Muscle of leg (tissue), 16 donors: ENCODE measurements at places on chromosomes 6 and 20. TPM values are rescaled to one million over a fixed set of nuclear protein-coding genes. Genes with fewer than 3 reads are reported as not detected.

- DNase-seq, result peak; percentile 49
These were observed 103.2 kb upstream of the PRDM1 start for GRCh38 chr6:105982761-105983540.

GRCh38 chr6:119454714-119455113 lies 105.2 kb upstream of the MAN1A1 start:
- peak; percentile 41 for DNase-seq

- no peak for DNase-seq
These were observed 453.0 kb upstream of the SULF2 start for GRCh38 chr20:48238326-48238725.

CALHM4 gene
- polyA plus RNA-seq, result not detected

PGC gene
- 0.21 TPM for polyA plus RNA-seq

NRSN1 gene
- polyA plus RNA-seq, result not detected

HLA-DRB1 gene
- polyA plus RNA-seq, result 14.8 TPM

DNA sequence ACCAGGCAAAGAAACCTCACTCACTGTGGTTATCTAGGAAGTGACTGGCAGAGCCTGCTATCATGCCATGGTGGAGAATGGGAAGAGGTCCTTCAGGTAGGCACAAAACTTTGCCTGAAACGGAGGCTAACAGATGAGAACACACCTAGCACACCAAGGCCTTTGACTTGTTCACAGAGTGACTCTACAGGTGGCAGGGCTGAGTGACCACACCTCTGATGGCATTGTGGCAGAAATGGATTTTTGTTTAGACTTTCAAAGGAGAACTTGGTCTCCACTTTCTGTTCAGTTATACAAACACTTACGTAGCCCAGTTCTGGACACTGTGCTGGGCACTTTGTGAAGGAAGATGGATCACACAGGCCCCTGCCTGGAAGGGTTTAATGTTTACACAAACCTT lies 116.3 kb upstream of the ENPP5 start:
- DNase-seq, result no peak

DNA sequence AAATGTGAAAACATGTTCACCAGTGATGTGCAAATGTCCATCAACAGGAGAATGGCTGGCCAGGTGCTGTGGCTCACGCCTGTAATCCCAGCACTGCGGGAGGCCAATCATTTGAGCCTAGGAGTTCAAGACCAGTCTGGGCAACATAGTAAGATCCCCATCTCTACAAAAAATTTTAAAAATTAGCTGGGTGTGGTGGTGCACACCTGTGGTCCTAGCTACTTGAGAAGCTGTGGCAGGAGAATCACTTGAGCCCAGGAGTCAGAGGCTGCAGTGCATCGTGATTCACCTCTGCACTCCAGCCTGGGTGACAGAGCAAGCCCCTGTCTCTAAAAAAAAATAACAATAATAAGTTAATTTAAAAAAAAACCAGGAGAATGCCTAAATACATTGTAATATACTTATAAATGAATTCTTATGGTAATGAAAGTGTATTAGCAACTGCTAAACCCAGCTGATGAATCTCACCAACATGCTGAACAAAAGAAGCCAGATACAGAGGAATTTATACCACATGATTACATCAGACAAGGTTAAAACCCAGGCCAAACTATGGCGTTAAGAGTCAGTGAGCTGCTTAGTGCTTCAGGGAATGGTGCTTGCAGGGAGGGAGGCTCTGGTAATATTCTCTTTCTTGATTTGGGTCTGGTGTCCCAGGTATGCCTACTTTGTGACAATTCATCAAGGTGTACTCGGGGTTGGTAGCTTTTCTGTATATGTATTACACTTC lies 36.4 kb downstream of the RPP40 start:
- DNase-seq, result no peak

BPIFB2 gene
- not detected for polyA plus RNA-seq

RAB32 gene
- polyA plus RNA-seq, result 14.6 TPM

DNMT3B gene
- 3.9 TPM for polyA plus RNA-seq

HTR1E gene
- not detected for polyA plus RNA-seq

- no peak for DNase-seq
These were observed 106.9 kb downstream of the TRDN start for GRCh38 chr6:123529843-123530242.

DNA sequence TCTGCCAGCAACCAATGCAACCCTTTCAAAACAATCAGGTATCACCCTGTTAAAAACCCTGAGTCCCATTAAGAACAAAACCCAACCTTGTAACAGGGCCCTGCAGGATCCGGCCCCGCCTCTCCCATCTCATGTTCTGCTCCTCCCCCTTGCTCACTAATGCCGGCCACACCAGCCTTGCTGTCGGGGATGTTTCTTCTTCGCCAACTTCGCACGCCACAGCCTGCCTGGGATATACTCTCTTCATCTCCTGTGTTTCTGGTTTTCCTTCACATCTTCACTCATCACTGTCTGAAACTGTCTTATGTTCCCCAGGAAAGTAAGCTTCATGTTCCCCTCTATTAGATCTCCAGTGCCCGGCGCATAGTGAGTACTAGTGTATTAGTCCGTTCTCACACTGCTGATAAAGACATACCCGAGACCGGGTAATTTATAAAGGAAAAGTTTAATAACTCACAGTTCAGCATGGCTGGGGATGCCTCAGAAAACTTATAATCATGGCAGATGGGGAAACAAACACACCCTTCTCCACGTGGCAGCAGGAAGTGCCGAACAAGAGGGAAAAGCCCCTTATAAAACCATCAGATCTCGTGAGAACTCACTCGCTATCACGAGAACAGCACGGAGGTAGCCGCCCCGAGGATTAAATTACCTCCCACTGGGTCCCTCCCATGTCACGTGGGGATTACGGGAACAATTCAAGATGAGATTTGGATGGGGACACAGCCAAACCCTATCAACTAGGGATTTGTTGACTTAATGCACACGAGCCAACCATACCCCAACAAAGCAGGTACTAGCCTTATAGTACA lies 5.1 kb downstream of the TP53RK start:
- DNase-seq, result peak; percentile 86

GRCh38 chr20:45052698-45053429 lies 48.1 kb downstream of the KCNS1 start:
- peak; percentile 77 for DNase-seq

DNA sequence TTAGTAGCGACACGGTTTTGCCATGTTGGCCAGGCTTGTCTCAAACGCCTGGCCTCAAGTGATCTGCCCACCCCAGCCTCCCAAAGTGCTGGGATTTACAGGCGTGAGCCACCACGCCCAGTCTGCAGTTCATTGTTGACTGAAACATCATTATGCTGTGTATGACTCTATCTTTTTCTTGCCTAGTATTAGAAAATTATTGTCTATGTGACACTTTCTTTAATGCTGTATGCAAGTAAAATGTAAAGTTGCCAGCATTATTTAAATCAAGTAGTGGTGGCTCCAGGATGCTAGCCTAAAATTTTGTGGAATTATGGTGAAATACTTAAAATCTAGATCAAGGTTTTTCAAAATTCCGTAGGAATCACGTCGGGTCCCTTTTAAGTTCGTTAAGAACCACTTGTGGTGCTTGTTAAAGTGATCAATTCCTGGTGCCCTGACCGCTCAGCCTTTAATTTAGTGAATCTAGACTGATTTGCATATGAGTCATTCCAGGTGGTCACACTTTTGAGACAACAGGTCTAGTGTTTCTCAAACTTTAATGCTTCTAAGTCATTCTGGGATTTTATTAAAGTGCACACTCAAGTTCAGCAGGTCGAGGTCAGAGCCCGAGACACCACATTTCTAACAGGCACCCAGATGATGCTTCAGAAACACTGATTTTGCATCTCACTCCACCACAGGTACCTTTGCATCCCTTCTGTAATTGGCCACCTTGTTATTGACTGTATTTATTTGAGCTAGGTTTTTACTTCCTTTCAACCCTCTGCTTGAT lies 132.6 kb upstream of the MTHFD1L start:
- no peak for DNase-seq

RGS17 gene
- 0.98 TPM for polyA plus RNA-seq

- DNase-seq, result no peak
These were observed 5.3 kb downstream of the HLA-B start for GRCh38 chr6:31351401-31352309.

NTSR1 gene
- polyA plus RNA-seq, result 0.19 TPM

DNA sequence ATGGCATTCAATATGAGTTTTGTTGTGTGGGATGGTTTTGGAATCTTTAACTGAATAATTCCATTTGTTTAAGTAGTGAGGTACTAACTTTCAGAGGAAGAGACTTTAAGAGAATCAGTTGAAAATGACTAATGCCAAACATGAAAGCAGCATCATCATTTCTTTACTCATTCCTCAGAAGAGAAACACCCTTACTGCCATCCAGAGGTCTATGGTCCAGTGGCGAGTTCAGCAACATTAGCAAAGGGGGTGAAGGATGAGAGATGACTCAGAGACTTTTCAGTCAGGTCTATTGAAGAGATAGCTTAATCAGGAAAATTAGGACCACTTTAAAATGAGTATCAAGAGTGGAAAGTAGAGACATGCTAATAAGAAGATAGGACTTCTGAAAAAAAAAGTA lies 118.8 kb downstream of the COL19A1 start:
- DNase-seq, result no peak

DNA sequence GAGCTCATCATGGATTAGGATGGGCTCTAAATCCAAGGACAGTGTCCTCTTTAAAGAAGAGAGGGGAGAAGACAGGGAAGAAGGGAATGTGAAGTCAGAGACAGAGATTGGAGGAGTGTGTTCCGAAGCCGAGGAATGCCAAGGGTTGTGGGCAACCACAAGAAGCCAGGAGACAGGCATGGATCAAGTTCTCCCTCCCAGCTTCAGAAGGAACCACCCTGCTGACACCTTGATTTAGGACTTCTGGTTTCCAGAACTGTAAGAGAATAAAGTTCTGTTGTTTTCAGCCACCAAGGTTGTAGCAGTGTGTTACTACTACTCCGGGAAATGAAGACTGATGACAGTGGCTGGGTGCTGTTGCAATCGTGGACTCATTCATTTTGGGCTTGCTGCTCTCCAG lies 120.1 kb downstream of the RPS12 start:
- DNase-seq, result no peak

VWA7 gene
- polyA plus RNA-seq, result 1.7 TPM

DLK2 gene
- polyA plus RNA-seq, result 2.3 TPM

SKIC2 gene
- polyA plus RNA-seq, result 34.1 TPM

- no peak for DNase-seq
These were observed 5.9 kb downstream of the CASS4 start for GRCh38 chr20:56417911-56418310.

NKAIN4 gene
- 40.1 TPM for polyA plus RNA-seq

DNA sequence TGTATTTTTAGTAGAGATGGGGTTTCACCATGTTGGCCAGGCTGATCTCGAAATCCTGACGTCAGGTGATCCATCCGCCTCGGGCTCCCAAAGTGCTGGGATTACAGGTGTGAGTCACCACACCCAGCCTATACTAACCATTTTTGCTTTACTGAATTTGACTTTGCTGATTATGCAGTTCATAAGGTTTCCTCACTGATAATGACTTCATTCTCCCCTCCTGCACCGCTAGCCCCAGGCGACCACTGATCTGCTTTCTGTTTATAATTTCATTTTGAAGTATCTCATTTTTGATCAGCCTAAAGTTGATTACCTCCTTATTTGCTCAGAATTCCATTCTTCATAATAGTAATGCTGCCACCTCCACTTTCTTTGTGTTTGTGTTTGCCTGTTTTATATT lies 48.7 kb upstream of the FAM83D start:
- no peak for DNase-seq

DNA sequence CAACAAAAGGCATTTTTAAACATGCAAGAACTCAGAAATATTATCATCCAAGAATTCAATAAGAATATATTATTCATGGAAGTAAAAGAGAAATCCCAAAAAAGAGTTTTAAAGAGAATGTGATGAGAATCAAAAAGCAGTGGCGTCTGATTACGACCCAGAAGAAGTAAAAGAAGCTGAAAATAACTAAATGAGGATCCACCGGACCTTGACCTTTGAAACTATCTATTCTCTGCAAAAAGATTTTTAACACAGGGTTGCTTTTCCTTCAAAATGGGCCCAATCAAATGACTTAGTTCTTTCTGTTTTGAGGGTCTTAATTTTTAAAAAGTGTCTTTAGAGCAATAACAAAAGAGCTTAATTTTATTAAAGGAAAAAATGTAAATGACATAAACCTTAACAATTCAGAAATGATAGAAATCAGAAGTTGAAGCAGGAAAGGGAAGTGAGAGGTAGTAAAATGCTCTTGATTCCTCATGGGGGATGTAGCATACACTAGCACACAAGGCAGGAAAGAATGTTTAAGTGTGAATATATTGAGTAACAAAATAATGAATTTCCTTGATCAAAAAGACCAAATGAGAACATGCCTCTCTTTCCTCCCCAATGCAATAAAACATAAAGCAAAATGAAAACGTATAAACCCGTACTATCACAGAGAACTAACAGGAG lies 223.1 kb upstream of the PRDM1 start:
- no peak for DNase-seq

DNA sequence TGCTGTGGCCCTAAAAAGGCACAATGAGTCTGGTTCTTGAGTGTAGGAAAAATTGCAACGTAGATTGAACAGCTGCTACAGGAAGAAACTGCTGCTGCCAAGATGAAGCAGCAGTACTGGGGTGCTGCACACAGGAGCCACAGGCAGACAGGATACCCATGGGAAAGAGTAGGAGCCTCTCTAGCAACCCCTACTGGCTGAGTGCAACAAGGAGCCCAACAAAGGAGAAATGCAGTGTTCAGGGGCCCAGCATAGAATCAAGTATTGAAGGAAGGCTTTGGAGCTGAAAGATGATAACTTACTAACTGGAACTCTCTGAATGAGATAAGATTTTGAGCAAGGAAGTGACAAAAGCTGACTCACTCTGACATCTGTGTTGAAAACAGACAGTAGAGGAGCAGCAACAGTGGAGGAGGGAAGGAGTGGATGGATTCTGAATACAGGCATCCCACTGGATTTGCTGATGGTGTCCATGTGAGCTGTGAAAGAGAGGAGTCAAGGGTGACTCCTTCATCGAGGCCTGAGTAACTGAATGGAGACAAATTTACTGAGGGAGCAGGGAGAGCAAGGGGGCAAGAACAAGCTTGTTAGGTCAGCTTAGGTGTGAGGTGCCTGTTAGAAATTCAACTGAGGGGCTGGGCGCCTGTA lies 534.7 kb upstream of the JARID2 start:
- DNase-seq, result peak; percentile 39

GRCh38 chr20:46221256-46221833 lies 87.0 kb downstream of the CDH22 start:
- peak; percentile 53 for DNase-seq
